ENCODE measurements at places on chromosomes 7 and 10.

DNA sequence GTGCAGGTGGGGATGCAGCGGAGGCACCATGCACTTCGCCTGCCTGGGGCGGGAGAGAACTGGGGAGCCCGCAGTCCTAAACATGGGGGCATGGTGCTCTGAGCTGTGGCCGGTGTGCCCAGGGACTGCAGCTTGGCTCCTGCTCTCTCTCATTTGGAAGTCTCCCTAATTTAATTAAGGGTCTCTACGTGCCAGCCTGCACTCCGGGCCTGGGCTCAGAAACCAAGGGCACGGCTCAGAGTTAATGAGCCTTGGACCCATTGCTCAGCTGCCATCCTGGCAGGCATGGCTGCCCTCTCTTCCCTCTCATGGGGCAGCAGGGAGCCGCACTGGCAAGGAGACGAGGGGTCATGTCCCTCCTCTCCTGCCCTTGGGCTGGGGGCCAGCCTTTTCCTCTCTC lies 115.6 kb downstream of the CDH23 start:
- no peak for DNase-seq

DNA sequence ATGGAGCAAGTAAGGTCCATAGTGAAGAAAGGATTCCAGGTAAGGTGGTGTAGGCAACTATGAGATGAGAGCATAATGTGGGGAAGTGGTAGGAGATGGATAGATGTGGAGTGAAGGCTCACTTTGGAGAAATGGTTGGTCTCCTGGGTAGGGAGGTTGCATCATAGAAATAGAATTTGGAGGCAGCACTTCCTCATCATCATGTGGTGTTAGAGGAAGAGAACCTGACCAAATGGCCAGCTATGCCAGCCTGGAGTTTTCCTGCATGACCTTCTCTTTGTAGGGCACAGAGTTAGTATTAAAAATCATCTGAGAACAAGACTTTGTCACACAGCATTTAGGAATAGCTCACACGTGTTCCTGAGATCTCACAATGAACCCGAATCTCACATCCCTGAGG lies 126.7 kb upstream of the CXCL12 start:
- DNase-seq: no peak

DNA sequence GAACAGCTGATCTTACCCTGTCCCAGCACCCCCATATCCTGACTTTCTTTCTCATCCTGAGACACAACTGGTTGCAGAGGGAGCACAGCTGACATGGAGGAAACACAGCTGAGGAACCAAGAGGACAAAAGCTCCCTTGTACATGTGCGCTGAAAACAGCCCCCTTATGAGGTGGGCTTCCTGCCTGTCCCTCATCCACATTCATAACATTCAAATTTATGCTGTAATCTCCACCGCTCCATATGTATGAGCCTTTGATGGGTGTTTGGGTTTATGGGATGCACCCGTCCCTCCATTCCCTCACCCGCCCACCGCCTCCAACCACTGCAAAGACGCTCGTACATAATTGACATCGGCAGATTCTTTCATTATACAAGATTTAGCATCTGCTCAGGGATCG lies 49.6 kb upstream of the BTRC start:
- no peak for DNase-seq

DNA sequence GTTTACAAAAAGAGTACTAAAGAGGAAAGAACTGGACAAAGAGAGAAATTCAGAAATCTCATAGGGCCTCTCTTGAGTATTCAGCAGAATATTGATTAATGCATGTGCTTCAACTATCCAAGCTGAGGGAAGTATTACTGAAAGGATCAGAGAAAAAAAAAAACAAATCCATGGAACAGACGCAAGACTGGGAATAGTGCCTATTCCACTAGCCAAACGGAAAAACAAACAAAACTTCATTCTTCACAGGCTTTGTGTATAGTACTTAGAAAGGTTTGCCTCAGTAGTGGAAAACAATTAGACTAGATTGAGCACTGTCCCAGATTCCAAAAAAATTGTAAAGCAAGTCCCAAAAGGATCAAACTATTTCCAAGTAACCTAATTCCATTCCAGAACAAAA lies 106.2 kb downstream of the TFEC start:
- DNase-seq: no peak

GRCh38 chr7:28754027-28754426 lies 204.1 kb downstream of the TRIL start:
- DNase-seq: no peak

DNA sequence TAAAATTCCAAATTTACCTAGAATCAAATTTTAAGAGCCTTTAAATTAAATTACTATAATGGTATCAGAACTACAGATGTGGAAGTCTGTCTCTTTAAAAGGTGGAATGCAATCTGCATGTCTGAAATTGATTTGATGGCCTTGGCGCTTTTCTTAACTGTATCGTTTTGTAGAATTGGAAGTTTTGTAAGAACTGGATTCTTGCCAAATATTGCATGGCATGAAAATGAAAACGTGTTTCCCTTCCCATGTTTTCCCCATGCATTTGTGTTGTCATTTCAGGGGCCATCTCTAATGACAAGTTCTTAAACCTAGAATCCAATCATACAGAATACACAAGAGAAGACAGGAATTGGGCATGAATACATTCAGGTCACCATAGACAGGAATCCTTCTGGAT lies 162.5 kb downstream of the KIAA1217 start:
- no peak for DNase-seq
